ENCODE measurements at places on chromosomes 6 and 20. TPM values are rescaled to one million over a fixed set of nuclear protein-coding genes. Genes with fewer than 3 reads are reported as not detected.

DNA sequence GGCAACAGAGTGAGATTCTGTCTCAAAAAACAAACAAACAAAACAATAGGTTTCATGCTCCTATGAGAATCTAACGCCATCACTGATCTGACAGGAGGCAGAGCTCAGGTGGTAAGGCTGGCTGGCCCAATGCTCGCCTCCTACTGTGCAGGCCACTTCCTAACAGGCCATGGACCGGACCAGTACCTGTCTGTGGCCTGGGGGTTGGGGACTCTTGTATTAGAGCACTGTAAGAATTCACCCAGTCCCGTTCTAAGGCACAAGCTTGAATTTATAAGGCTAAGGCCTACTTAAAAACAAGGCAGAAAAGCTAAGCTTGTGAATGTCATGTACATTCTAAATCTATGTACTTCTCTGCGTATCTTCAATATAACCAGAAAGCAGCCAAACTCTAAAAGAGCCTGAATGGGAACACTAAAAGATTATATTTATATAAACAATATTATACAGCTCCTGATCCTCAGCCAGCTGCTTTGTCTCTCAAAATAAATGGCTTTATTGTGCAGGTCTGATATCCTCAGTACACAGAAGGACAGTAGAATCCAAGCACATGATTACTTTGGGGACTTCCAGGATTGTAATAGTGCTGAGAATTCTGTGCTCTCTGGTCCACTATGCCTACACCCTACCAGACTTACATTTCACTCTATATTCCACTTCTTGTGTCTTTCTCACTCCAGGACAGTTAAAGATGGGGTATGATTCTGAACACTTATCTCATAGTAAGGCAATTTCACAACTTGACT is 64.5 kb upstream of the DST start:
- DNase-seq: peak; percentile 37

SALL4 gene
- total RNA-seq: not detected

GRCh38 chr6:144816936-144817335 is 531.8 kb downstream of the UTRN start:
- DNase-seq: no peak

CST5 gene
- not detected for total RNA-seq
